ENCODE measurements at places on chromosomes 7 and 10. TPM values are rescaled to one million over a fixed set of nuclear protein-coding genes. Genes with fewer than 3 reads are reported as not detected.

The ZFYVE27 gene
- 22.6 TPM for total RNA-seq

The PRR15 gene
- total RNA-seq = 0.23 TPM

The PNLIPRP1 gene
- total RNA-seq = not detected

The PRKG1 gene
- 1.6 TPM for total RNA-seq

The CSTF2T gene
- total RNA-seq = 21.9 TPM

The CYP2E1 gene
- total RNA-seq = not detected

The PNLIPRP3 gene
- total RNA-seq = not detected

The GPR37 gene
- total RNA-seq = 2.2 TPM

The CH25H gene
- total RNA-seq = not detected

The TAS2R5 gene
- total RNA-seq = 0.34 TPM

The CALML3 gene
- total RNA-seq = not detected

The NUTM2E gene
- total RNA-seq = 0.19 TPM

The WEE2 gene
- not detected for total RNA-seq

The SMKR1 gene
- 2.0 TPM for total RNA-seq

The MSS51 gene
- total RNA-seq = 2.4 TPM

The TAS2R39 gene
- total RNA-seq = not detected

The FAM180A gene
- total RNA-seq = not detected

The PTPN20 gene
- total RNA-seq = 0.39 TPM

The CALHM1 gene
- total RNA-seq = not detected

The TMEM130 gene
- total RNA-seq = not detected

The TBRG4 gene
- total RNA-seq = 38.2 TPM

The FGF8 gene
- not detected for total RNA-seq

The PRSS37 gene
- not detected for total RNA-seq

The RUFY2 gene
- total RNA-seq = 24.2 TPM

The GBX1 gene
- total RNA-seq = not detected

The SMO gene
- 6.2 TPM for total RNA-seq

The KCND2 gene
- 1.3 TPM for total RNA-seq
